ENCODE measurements at places on chromosomes 6 and 20.

DNA sequence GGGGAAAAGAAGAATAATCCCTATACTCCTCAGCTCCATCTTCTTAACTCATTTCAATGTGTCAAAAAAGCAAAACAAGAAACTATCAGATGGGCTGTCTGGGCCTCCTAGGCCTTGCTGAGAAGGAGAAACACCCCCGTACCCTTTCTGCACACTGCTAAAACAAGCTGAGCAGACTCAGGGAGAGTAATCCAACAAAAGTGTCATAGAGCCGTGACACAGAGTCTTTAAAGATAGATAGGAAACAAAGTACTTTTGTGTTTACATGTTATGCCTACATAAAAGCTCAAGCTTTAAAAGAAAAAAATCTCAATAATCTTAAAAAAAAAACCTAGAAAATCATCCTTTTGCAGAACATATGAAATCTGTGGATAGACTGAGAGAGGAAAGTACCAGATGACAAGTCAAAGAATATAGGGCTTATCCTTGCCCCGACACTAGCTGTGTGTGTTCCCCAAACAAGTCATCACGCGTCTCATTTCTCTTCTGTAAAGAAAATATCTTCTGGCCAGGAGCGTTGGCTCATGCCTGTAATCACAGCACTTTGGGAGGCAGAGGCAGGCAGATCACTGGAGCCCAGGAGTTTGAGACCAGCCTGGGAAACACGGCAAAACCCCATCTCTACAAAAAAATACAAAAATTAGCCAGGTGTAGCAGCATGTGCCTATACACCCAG, 81.3 kb downstream of the MAP3K5 start:
- no peak for DNase-seq

DNA sequence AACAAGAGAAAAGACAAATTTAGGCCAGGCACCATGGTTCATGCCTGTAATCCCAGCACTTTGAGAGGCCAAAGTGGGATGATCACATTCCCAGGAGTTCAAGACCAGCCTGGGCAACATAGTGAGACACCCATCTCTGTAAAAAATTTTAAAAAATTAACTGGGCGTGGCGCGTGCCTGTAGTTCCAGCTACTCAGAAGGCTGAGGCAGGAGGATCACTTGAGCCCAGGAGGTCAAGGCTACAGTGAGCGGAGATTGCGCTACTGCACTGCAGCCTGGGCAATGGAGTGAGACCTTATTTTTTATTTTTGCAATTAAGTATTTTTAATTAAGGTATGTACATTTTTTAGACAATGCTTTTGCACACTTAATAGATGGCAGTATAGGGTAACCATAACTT, 3.3 kb downstream of the MTHFD1L start:
- DNase-seq: no peak

- DNase-seq: no peak
These were observed 116.1 kb upstream of the INSM1 start for GRCh38 chr20:20251836-20252235.

- DNase-seq: no peak
These were observed 112.4 kb upstream of the ARG1 start for GRCh38 chr6:131460614-131461000.

- DNase-seq: no peak
These were observed 510.2 kb upstream of the SULF2 start for GRCh38 chr20:48295445-48295903.

- no peak for DNase-seq
These were observed 5.8 kb upstream of the TBXT start for GRCh38 chr6:166173281-166173951.

Data from NAMALWA (cell line).